ENCODE measurements at places on chromosomes 2 and 18. TPM values are rescaled to one million over a fixed set of nuclear protein-coding genes. Genes with fewer than 3 reads are reported as not detected.

ASXL3 gene
- polyA plus RNA-seq: 0.06 TPM

RAB17 gene
- 0.09 TPM for polyA plus RNA-seq

- H3K27ac ChIP-seq: no peak overlapping the region
- no peak for DNase-seq
- H3K4me3 ChIP-seq: no peak overlapping the region
- H3K36me3 ChIP-seq: no peaks in the 10 kb centered on the region
- no peaks in the 10 kb centered on the region for H3K4me1 ChIP-seq
These were observed 477.3 kb downstream of the MBD2 start for GRCh38 chr18:53747210-53747609.

- H3K4me3 ChIP-seq: no peak overlapping the region
- no peaks in the 10 kb centered on the region for H3K27me3 ChIP-seq
- peaks cover 9% of the 10 kb centered on the region for H3K4me1 ChIP-seq
- peak; percentile 83 for DNase-seq
These were observed 49.3 kb downstream of the SLC39A10 start for GRCh38 chr2:195706161-195706900.

Measured in fibroblast of lung (primary cell).